ENCODE measurements at places on chromosomes 1 and 21. TPM values are rescaled to one million over a fixed set of nuclear protein-coding genes. Genes with fewer than 3 reads are reported as not detected.
A peak's percentile ranks its signal among the peaks of the same experiment; 100 is the strongest.

DNA sequence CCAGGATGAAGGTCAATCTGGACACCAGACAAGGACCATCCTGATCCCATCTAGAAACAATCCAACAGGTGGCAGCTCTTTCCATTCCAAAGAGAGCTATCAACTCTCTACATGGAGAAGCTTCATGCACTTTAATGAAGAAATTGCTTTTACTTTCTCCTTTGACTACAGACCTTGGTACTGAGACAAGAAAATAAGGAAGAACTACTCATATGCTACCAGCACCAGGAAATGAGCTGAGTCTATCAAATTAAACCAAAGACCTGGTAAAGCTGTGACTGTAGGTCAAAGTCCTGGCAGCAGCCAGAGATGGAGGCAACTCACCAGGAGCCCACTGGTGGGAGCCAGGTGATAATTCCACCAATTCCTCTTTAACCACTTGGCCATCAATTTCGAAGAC lies 64.3 kb upstream of the LRRC8B start:
- H3K36me3 ChIP-seq: no peaks in the 10 kb centered on the region
- H3K27me3 ChIP-seq: no peaks in the 10 kb centered on the region
- no peak overlapping the region for H3K4me3 ChIP-seq
- no peak for DNase-seq

LMX1A gene
- total RNA-seq: 0.07 TPM

HCRTR1 gene
- not detected for total RNA-seq

DNA sequence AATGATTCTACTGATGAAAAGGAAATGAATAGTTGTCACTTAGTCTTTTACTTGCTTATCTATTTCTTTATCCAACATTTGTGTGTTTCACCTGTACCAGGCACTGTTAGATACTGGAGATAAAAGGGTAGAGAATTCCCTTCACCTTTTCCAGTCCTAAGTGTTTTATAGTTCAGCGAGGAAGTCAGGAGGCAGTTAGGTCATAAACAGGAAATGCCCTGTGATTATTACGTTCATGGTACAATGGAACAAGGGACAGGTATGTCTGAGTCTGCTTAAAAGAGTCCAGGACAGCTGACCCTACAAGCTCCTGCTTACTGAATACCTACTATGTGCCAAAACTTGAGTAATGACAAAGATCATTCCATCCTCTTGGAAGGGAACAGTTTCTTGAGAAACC lies 77.8 kb downstream of the TNR start:
- H3K36me3 ChIP-seq: no peaks in the 10 kb centered on the region
- no peaks in the 10 kb centered on the region for H3K27me3 ChIP-seq
- no peak overlapping the region for H3K27ac ChIP-seq
- no peak overlapping the region for H3K4me3 ChIP-seq

PLEKHA6 gene
- total RNA-seq: 10.8 TPM

DNA sequence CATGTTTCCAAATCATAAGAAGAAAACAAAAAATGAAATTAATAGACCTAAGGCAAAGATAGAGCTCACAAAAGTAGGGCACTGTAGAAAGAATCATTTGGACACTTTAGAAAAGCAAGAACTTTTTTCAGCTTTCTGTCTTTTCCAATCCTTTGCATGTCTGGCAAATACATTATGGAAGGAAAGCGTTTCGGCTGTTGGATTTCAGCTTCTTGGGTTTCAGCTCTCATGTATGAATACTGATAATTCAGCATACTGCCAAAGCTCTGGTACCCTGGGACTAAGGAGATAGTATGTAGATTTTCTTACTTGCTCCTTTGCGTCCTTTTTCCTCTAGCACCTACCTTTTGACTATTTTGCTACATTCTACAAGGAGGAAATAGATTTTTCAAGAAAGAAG lies 375.9 kb downstream of the BRINP3 start:
- H3K36me3 ChIP-seq: no peaks in the 10 kb centered on the region
- H3K4me1 ChIP-seq: peaks cover 26% of the 10 kb centered on the region
- DNase-seq: no peak
- no peak overlapping the region for H3K27ac ChIP-seq

TGFB2 gene
- total RNA-seq: not detected

DNA sequence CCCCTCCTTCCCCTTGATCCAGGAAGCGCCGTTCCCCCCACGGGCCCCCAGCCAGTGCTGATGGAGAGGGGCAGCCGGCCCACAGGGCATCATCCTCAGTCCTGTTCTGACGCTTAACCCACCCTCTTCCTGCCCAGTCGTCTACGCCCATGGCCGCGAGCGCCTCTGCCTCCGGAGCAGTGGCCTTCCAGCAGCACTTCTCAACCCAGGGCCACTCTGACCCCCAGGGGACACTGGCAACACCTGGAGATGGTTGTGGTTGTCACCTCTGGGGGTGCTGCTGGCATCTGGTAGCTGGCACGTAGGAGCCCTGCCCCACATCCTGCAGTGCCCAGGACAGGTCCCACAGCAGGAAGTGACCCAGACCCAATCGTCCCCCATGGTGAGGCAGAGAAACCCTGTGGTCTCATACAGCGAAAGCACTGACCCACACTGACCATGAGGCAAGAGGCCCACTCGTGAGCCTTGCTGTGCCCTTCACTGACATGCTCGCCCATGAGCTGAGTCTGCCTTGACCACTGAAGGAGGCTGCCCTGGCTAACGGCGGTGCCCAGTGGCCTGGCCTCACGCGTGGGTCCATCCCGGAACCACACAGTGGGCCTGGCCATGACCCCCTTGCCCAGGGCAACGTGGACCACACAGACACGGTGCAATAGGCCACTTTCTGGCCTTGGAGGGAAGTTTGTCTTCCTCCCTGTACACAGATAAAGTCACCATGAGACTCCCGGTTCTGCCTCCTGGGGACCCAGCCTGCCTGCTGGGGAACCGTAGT lies 96.8 kb upstream of the ARHGEF16 start:
- no peak overlapping the region for H3K27ac ChIP-seq
- H3K4me1 ChIP-seq: peaks cover 65% of the 10 kb centered on the region
- H3K27me3 ChIP-seq: peaks cover 5% of the 10 kb centered on the region
- no peak for DNase-seq
- H3K4me3 ChIP-seq: no peak overlapping the region

DNA sequence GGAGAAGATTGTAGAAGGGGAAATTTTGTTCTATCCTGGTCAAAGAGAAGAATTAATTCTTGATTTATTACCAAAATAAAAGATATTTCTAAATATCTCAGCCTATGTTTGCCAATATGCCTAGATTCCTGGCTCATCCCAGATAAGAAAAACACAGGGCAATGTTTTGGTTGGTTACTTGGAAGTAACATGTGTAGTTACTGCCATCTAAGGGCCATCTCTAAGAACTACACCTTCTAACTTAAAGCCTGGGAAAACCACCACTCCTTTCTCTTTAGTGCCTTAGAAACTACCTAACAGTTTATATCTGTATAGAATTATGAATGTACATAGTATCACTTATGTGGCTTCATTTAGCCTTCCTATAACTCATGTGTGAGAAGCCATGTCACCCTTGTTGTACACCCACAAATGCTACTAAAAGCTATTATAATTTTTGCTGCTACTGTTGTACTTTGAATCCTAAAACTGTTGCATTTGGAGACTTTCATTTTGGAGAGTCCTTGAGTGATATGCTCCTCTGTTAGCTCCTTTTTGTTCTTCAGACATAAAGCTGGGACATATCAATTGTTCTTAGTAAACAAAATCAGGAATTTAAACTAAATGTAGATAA lies 4.5 kb downstream of the AIM2 start:
- H3K4me3 ChIP-seq: no peak overlapping the region
- DNase-seq: peak; percentile 38
- no peaks in the 10 kb centered on the region for H3K27me3 ChIP-seq
- H3K4me1 ChIP-seq: no peaks in the 10 kb centered on the region
- no peaks in the 10 kb centered on the region for H3K36me3 ChIP-seq

GRCh38 chr1:208374391-208374941 lies 130.3 kb upstream of the PLXNA2 start:
- H3K4me1 ChIP-seq: no peaks in the 10 kb centered on the region
- no peaks in the 10 kb centered on the region for H3K36me3 ChIP-seq
- no peak overlapping the region for H3K27ac ChIP-seq
- H3K27me3 ChIP-seq: no peaks in the 10 kb centered on the region

DNA sequence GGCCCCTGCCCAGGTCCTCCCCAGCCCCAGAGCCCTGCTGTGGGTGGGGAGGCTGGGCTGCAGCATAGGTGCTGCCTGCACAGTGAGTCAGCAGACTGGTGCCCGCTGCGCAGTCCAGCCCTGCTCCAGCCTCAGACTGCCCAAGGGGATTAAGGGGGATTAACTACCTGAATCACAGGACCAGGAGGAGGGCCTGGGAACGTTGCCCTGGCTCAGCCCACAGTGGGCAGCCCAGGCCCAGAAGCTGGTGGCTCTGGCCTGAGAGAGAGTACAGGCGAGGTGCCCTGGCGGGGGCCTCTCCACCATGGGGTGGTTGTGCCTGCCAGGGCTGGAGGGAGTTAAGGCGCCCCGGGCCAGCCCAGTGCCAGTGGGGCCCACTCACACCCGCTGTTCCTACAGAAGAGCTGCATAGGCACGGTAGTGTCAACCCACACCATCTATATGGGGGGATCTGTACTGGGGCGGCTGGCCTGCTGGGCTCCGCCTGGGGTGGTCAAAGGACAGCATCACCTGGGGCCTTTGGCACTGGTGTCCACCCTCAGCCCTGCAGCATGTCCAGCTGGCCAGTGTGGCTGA lies 2.3 kb downstream of the OBSCN start:
- no peak overlapping the region for H3K4me3 ChIP-seq
- no peaks in the 10 kb centered on the region for H3K4me1 ChIP-seq
- no peak for DNase-seq
- H3K27ac ChIP-seq: no peak overlapping the region
- H3K36me3 ChIP-seq: no peaks in the 10 kb centered on the region

NTMT2 gene
- not detected for total RNA-seq

DNA sequence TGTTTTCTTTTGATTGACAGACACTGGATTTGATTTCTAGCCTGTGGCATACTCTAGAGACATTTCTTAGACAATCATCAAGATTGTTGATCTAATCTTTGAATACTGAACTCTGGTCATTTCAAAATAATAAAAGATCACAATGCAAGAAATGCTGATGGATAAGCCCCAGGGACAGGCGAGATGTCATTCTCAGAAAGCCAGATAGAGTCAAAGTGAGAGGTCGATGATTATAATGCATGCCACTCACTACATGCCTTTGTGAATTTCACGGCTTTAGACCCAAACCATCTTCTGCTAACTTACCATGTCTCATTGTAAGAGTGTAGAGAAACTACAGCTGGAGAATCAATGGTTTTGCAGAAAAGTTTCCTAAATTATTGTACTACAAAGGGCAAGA lies 257.1 kb downstream of the DYRK1A start:
- DNase-seq: no peak
- no peak overlapping the region for H3K27ac ChIP-seq
- no peaks in the 10 kb centered on the region for H3K4me1 ChIP-seq
- H3K27me3 ChIP-seq: no peaks in the 10 kb centered on the region
- H3K4me3 ChIP-seq: no peak overlapping the region

GRCh38 chr1:11473491-11474034 lies 5.4 kb upstream of the DISP3 start:
- H3K27ac ChIP-seq: no peak overlapping the region
- no peaks in the 10 kb centered on the region for H3K4me1 ChIP-seq
- H3K27me3 ChIP-seq: no peaks in the 10 kb centered on the region
- H3K4me3 ChIP-seq: no peak overlapping the region

PRKAA2 gene
- total RNA-seq: 8.6 TPM

- peak; percentile 28 for DNase-seq
- no peaks in the 10 kb centered on the region for H3K36me3 ChIP-seq
- no peak overlapping the region for H3K27ac ChIP-seq
- H3K27me3 ChIP-seq: no peaks in the 10 kb centered on the region
Observed at GRCh38 chr1:31663622-31664452, 19.2 kb upstream of the PEF1 start.

AADACL3 gene
- not detected for total RNA-seq

HJV gene
- 0.15 TPM for total RNA-seq

DNA sequence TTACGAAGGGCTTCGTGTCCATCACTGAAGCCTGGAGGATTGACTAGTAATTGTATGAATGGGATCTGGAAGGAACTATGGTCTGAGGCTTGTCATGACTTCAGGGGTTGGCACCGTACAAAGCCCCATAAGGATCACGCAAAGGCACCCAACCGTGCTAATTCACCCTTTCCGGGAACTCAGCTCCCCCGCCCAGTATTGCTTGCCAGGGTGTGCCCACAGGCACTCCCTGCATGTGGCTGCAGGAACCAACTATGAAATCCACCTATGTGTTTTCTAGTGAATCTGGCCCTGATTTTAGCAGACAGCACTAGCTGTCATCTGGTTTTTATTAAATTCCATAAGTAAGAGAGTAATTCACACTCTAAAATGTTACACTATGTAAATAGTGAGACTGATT lies 139.2 kb downstream of the TM2D1 start:
- no peaks in the 10 kb centered on the region for H3K36me3 ChIP-seq
- H3K27me3 ChIP-seq: peaks cover 10% of the 10 kb centered on the region
- H3K4me1 ChIP-seq: no peaks in the 10 kb centered on the region
- no peak overlapping the region for H3K4me3 ChIP-seq
- DNase-seq: no peak
- no peak overlapping the region for H3K27ac ChIP-seq

- no peaks in the 10 kb centered on the region for H3K36me3 ChIP-seq
- no peak overlapping the region for H3K4me3 ChIP-seq
- 0 out of 2 replicates have a peak, but pooled peaks cover 9% of the 10 kb centered on the region for H3K4me1 ChIP-seq
- no peaks in the 10 kb centered on the region for H3K27me3 ChIP-seq
Observed at GRCh38 chr1:63264161-63264560, 58.2 kb upstream of the FOXD3 start.

DNA sequence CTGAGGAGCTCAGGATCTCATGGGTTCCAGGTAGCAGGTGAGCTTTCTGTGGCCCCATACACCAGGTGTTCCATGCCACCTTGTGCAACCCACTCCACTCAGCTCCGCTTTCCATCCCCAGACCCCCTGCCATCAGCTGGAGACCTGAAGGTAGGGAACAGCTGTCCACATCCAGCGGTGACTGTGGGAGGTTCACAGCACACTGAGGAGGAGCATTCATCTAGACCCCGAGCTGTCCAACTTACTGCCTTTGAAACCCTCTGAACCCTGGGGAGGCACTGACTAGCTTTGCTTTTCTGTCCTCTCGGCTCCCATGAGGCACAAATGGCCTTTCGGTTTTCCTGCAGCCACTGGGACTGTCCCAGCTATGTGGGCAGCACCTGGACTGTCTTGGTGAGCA lies 27.9 kb upstream of the ABCG1 start:
- no peaks in the 10 kb centered on the region for H3K4me1 ChIP-seq
- H3K27me3 ChIP-seq: peaks cover 30% of the 10 kb centered on the region
- no peak overlapping the region for H3K4me3 ChIP-seq
- H3K36me3 ChIP-seq: no peaks in the 10 kb centered on the region

CERS2 gene
- 188 TPM for total RNA-seq

- DNase-seq: no peak
- H3K27me3 ChIP-seq: no peaks in the 10 kb centered on the region
- H3K36me3 ChIP-seq: peaks cover 29% of the 10 kb centered on the region
- no peak overlapping the region for H3K27ac ChIP-seq
Observed at GRCh38 chr1:37828410-37829074, 20.5 kb upstream of the YRDC start.
